Stimulated activated CD4-positive, alpha-beta T cell treated with anti-CD3 and anti-CD28 coated beads, Interleukin-15, amount 100 ng/mL, for 1 hour (primary cell): ENCODE measurements at places on chromosomes 7 and 10.

GRCh38 chr10:81027223-81027622, 489.5 kb downstream of the SH2D4B start:
- no peak for DNase-seq

- DNase-seq: no peak
Observed at GRCh38 chr7:45921699-45922519, 837 bp upstream of the IGFBP3 start.

GRCh38 chr7:8192897-8193296, 69.1 kb downstream of the ICA1 start:
- no peak for DNase-seq

DNA sequence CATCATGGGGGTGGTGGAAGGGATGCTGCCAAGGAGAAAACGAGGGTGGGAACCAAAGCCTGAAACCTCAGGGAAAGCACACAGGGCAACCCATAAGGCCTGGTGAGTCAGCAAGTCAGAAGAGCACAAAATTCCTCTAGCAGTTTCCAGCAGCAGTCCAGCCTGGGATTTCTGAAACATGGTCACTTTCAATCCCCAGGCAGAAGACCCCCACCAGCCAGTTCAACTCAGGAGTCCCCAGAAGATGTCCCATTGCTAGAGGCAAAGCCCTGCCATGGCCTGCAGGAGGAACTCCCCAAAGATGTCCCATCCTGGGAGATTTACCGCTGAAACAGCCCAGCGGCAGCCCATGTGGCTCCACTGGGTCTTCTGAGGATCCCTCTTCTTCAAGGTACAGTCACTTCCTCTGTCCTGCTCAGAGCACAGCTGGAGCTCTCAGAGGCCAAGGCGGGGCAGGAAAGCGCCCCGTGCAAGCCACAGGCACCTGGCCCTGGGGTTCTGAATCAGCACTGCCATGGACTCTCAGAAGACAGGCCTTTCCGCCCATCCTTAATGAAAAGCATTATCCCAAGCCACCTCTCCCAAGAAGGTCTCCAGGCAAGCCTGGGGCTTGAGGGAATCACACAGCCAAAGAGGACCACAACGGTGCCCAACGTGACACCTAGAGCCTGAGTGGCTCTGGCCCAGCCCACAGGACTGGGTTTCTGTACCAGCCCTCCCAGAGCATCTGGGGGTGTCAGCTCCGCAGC, 196.9 kb downstream of the GRID1 start:
- no peak for DNase-seq

DNA sequence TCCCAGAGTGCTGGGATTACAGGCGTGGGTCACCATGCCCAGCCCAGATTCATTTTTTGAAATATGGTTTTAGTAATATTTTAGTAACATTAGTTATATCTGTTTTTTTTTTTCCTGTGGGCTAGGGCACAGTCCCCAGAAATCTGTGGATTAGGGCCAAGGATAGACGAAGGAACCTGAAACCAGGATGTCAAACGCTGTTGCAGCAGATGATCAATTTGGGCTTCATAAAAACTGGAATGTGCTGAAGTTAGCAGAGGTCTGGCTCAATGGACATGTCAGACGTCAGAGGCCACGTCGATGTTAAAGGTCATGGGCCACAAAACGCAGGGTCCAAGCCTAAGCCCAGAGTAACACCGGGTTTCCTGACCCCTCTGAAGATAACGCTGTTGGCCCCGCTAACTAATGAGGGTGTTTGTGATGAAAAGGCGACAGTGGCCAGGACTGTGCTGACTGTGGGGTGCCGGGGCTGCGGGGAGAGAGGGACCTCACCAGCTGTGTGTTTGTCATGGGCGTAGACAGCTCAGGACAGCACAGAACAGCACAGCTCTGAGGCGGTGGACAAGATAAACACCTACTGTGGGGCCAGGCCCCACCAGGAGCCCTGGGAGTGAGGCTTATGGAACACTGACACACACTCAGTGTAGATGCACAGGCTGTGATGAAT, 23.8 kb upstream of the GTPBP4 start:
- no peak for DNase-seq
